Activated CD8-positive, alpha-beta memory T cell treated with anti-CD3 and anti-CD28 coated beads for 1 hour (primary cell): ENCODE measurements at places on chromosomes 7 and 10.

DNA sequence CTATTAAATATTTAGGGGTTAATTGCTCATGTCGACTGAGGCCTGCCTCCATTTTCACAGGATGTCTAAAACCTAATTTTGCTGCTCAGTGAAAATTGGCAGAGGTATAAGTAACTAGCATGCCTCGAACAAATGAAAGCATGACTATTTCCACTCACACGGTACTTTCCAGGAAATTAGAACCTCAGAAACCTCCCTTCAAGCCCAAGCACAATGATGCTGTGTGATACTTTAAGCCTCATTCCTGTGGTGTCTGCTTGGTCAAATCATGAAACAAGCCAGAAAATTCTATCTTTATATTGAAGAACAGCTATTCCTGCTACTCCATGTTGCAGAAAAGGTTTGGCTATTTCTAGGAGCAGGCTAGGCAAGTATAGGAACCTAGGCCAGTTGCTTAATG, 203.0 kb downstream of the SORCS3 start:
- no peak for DNase-seq

DNA sequence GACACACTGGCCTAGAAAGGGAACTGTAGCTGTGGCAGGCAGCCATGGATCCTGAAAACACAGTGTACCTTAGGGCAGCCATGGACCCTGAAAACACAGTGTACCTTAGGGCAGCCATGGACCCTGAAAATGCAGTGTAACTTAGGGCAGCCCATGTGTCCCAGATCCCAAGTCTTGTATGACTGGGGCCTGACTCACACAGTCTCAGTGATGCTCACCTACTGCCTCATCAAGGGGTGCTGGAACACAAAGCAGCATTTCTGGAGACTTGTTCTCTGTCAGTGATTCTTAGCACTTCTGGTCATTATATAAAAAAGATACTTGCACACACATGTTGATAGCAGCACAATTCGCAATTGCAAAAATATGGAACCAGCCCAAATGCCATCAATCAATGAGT, 70.2 kb upstream of the LAMB4 start:
- DNase-seq, result no peak

GRCh38 chr7:80210400-80210799, 75.8 kb downstream of the GNAI1 start:
- no peak for DNase-seq

DNA sequence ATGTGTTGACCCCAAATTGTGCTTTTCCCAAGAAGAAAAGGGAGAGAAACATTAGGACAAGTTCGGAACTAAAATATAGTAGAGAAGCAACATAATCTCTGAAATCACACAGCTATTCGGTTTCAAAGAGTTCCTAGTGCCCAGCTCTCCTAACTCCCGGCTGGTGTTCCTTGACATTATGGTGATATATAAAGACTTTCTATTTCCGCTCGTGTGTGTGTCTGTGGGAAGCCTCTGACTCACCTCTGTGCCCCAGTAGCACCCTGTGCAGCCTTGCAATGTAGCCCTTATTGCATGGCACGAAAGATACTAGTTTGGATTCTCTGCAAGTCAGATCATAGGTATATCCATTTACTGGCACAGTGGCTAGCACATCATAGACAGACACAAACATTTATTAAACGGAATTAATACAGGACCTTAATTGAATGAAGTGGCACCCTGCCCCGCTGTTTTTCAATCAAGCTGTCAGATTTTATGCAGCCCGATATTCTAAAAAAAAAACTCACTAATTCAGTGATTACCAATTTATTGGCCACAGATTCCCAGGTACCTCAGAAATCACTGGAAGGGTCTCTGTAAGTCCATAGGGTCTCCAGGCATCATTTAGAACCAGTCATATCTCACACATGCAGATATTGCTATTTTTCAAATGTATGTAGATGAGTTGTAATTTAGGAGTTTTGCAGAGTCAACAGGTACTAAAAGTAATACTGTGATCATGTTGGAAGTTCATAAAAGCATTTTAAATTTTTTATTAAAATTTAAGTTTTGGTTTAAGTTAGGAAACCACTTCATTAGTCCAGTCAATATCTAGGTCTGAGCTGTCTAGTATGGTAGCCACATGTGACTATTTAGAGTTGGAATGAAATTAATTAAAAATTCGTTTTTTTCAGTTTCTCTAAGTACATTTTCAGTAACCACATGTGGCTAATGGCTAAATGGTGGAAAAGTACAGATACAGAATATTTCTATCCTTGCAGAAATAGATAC, 43.3 kb downstream of the SFTPD start:
- no peak for DNase-seq

GRCh38 chr10:90175161-90175681, 473.8 kb downstream of the KIF20B start:
- DNase-seq, result no peak
